ENCODE measurements at places on chromosomes 7 and 10.

- DNase-seq = no peak
Observed at GRCh38 chr10:20271490-20271889, 455.3 kb downstream of the PLXDC2 start.

- DNase-seq = no peak
Observed at GRCh38 chr10:83574770-83575169, 564.5 kb upstream of the GHITM start.

DNA sequence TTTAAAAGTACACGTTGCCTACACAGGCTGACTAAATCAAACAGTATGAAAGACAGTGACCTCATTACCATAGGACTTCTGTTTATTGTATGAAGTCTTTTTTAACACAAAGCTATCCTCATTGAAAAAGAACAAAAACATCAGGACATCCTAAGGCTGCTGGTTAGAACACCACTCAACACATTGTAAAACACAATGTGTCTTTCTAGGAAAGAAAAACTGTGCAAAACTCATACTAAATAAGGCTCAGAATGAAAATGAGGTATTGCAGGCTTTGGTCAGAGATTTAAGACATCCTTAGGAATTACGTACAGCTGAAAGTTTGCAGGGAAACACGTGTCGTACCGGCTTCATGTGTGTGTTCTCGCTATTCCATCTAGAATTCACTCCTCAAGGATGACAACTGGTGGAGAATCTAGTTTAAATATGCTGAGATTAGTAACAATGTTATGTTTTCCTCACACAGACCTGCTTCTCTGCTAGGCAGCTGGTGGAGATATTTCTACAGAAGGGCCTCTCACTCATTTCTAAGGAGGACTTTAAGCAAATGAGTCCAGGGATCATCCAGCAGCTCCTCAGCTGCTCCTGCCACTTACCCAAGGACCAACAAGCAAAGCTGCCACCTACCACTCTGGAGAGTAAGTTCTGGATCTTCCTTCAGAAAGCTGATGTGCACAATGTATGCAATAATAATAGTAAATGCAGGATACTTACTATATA lies 29.3 kb downstream of the SLC39A12 start:
- DNase-seq = no peak

GRCh38 chr10:75076348-75076747 lies 35.1 kb upstream of the SAMD8 start:
- DNase-seq = no peak

GRCh38 chr7:140082770-140083169 lies 20.0 kb upstream of the PARP12 start:
- DNase-seq = no peak
